ENCODE measurements at places on chromosomes 12 and 14. TPM values are rescaled to one million over a fixed set of nuclear protein-coding genes. Genes with fewer than 3 reads are reported as not detected.

DNA sequence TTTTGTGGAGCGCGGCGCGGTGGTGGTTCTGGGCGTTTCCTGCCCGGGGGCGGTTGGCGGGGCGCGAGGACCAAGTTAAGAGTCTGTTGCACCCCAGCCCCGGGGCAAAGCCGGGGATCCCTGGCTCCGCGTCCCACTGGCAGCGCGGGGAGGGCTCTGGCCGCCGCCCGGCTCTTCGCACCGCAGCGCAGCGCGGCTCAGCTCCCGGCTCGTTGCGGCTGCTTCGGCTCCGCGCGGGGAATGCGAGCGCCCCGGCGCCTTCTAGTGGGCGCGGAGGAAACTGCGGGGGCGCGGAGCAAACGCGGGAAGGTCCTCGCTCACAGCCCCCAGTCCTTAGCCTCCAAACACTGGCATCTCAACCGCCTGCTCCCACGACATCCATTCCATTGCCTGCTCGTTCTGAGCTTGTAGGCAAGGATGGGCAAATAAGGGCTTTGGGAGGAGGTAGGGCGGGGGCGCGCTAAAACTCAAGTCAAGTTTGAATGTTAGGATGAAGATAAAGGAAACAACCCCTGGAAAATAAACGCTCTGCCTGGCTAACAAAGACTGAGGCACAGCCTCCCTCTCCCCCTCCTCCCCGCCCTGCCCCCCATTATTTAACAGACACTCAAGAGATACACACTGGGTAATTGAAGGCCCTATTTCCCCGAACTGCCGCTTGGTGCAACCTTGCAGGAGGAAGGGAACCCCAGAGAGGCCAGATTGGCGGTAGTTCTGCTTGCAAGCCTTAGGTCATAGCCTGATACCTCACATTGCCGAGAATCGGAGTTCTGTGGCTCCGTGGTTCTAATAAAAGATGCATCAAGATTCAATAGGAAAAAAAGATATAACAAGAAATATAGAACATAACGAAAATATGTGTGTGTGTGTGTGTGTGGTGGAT is at the start of gene B4GALNT1:
Gene B4GALNT1 (minus strand): TSS at position 244 of the 883 bp plus-strand sequence. CDS start 1,069 bp downstream, outside the sequence.
- no peaks in the 10 kb centered on the region for H3K36me3 ChIP-seq
- DNase-seq, result peak; percentile 36
- H3K4me1 ChIP-seq, result peaks cover 20% of the 10 kb centered on the region
- H3K4me3 ChIP-seq, result no peak within 1 kb of the TSS
- peaks cover 35% of the 10 kb centered on the region for H3K27me3 ChIP-seq

GRCh38 chr12:21656905-21657325 is 727 bp downstream of the LDHB start:
- peak; percentile 15 for DNase-seq
- peak overlapping the region; percentile 77 for H3K27ac ChIP-seq

DNA sequence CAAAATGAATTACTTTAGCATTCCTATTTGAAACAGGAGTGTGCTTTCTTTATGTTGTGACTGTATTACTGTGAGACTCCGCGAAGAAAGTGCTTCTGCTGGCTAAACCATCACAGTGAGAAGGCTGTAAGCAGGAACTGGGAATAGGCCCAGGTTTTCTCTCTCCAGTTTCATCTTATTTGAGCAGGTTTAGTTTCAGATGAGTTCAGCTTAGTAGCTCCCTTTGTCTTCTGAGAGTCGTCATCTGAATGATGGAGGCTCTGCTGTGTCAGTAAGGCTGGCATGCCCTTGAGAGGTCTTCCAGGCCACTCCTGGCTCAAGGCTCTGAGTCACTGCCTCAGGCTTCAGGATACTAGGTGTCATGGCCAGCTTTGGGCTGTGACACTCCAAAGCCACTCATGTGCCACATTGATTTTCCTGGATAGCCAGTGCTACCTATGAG is 205.6 kb upstream of the RGS6 start:
- H3K4me3 ChIP-seq, result no peak overlapping the region
- no peaks in the 10 kb centered on the region for H3K27me3 ChIP-seq
- no peak for DNase-seq
- peaks cover 43% of the 10 kb centered on the region for H3K36me3 ChIP-seq
- H3K27ac ChIP-seq, result no peak overlapping the region

GRCh38 chr14:93708311-93708734 is 80.0 kb downstream of the PRIMA1 start:
- H3K4me3 ChIP-seq, result no peak overlapping the region
- H3K27ac ChIP-seq, result no peak overlapping the region
- no peaks in the 10 kb centered on the region for H3K36me3 ChIP-seq
- DNase-seq, result no peak
- no peaks in the 10 kb centered on the region for H3K4me1 ChIP-seq
- H3K27me3 ChIP-seq, result no peaks in the 10 kb centered on the region

DNA sequence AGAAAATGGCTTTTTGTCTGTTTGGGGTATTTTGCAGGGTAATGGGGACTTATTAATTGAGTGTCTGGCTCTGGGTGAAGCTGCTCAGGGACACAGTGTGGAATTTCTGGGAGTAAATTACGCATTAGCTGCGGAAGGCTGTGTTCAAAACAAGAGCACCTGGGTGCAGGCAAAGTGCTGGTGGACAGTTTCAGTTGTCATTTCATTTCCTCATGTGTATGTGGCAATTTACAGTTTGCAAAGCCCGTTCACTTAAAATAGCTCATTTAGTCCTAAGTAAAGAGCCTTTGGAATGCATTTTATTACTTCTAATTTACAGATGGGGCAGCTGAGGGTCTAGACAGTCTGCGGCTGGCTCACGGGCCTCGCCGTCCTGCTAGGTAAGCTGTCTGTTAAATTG is 546.8 kb downstream of the BCL11B start:
- H3K27me3 ChIP-seq, result peaks cover 6% of the 10 kb centered on the region
- H3K36me3 ChIP-seq, result no peaks in the 10 kb centered on the region
- H3K27ac ChIP-seq, result no peak overlapping the region
- H3K4me3 ChIP-seq, result no peak overlapping the region

ZFHX2 gene
- 0.42 TPM for total RNA-seq

DYNLL1 gene
- 99.0 TPM for total RNA-seq

DNA sequence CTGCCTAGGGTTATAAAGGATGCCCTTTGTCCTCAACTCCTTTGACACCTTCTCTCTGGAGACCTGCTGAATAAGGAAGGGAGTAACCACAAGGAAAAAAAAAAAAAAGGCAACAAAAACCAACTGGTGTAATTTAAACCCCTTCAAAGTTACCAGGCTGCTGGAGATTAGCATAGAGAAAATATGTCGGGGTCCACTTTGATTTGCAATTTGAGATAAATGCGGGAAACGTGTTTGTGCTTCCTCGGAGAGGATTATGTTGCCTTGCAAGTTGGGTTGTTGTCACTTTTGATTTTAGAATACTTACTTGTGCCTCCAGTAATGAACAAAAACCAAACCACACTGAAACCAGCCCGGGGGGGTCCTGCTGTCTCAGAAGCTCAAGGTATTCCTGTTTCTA is 200.2 kb upstream of the MYL2 start:
- no peaks in the 10 kb centered on the region for H3K4me1 ChIP-seq
- H3K36me3 ChIP-seq, result no peaks in the 10 kb centered on the region
- DNase-seq, result no peak
- H3K27me3 ChIP-seq, result peaks cover 5% of the 10 kb centered on the region
- H3K4me3 ChIP-seq, result no peak overlapping the region
- no peak overlapping the region for H3K27ac ChIP-seq

DNA sequence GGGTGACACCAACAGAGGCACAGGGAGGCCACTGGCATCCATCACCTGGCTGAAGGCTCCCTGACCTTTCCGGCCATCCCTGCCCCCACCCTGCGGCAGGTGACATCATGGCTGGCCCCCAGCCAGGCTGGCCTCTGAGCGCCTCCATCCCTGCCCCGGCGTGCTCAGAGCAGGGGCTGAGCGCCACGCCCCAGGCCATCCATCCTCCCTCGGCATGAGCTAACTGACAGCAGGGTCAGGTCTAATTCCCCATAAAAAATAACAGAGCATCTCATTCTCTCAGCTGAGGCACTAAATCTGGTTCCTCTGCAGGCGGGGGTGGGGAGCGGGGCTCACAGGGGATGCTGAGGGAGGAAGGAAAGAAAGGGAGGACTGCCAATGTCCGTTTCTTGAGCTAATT is 50.7 kb downstream of the PRIMA1 start:
- H3K27me3 ChIP-seq, result no peaks in the 10 kb centered on the region
- no peaks in the 10 kb centered on the region for H3K4me1 ChIP-seq
- no peak overlapping the region for H3K4me3 ChIP-seq
- H3K36me3 ChIP-seq, result no peaks in the 10 kb centered on the region
- no peak overlapping the region for H3K27ac ChIP-seq

GRCh38 chr12:74644681-74645080 is 107.0 kb downstream of the ATXN7L3B start:
- no peak for DNase-seq
- no peak overlapping the region for H3K4me3 ChIP-seq
- no peak overlapping the region for H3K27ac ChIP-seq

OTOGL gene
- total RNA-seq, result not detected

DNA sequence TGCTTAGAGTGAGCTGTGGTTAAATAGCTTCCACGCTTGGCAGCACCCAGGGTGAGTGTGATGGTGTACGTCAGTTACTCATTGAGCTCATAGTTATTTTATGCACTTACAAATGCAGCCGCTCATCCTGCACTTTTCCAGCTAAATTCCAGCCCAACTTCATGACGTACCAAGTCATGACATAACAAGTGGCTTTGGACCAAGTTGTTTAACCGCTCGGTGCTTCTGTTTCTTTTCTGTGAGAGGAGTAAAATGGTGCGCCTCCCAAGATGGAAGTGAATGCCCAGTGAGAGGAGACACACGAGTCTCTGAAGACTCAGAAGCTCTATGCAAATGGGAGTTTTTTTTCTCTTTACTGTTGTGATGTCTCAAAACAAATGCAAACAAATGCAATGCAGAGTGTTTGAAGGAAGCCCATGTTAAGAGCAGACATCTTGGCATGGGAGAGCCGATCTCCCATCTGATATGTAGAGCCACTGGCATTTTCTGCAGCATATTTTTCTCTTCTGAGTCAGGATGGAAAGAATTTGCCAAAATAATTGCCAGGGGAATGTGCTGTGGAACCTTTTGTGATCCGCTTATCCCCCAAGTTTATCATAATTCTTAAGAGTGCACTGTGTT is 72.2 kb downstream of the FBXW8 start:
- peaks cover 3% of the 10 kb centered on the region for H3K36me3 ChIP-seq
- no peaks in the 10 kb centered on the region for H3K27me3 ChIP-seq
- no peaks in the 10 kb centered on the region for H3K4me1 ChIP-seq
- no peak for DNase-seq
- H3K27ac ChIP-seq, result no peak overlapping the region

IFNG-AS1 gene
- 9.3 TPM for total RNA-seq

DNA sequence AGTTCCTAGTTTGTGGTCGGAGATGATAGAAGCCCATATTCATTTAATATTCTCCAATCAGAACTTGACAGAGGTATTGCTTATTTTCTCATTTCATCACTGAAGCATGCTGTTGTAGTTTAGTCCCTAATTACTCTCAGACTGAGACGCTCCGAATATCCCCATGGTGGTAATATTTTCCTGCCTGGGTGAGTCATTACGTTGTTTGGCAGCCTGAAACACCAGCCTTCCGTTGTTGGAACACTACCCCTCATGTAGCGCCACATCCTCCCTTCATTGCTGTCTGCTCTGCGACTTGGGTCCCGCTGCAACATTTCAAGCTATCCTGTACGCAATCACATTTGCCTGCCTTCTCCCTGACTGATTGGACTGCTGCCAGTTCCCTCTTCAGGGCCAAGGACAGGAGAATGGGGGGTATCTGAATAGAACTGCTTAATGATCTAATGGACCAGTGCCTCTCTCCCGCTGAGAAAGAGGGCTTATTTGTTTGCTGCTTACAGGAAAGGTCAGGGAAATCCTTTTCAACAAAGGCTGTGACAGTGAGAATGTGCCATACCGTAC is 369.1 kb downstream of the NPAS3 start:
- no peaks in the 10 kb centered on the region for H3K4me1 ChIP-seq
- DNase-seq, result no peak
- H3K27ac ChIP-seq, result no peak overlapping the region
- H3K4me3 ChIP-seq, result no peak overlapping the region
- H3K27me3 ChIP-seq, result no peaks in the 10 kb centered on the region
